ENCODE measurements at places on chromosomes 7 and 10.

DNA sequence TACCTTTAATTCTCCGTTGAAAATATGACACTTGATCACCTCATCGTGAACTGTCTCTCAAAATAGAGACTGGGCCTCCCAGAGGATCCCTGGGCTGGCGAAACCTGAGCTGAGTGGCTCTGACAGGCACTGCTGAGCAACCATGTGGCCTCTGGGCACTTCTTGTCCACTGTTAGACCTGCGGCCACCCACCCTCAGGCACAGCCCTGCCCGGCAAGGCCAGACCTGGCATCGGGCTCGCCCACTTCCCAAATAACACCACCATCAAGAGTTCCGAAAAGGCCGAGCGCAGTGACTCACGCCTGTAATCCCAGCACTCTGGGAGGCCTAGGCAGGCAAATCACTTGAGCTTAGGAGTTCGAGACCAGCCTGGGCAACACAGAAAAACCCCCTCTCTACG, 82.5 kb downstream of the COBL start:
- no peak for DNase-seq

DNA sequence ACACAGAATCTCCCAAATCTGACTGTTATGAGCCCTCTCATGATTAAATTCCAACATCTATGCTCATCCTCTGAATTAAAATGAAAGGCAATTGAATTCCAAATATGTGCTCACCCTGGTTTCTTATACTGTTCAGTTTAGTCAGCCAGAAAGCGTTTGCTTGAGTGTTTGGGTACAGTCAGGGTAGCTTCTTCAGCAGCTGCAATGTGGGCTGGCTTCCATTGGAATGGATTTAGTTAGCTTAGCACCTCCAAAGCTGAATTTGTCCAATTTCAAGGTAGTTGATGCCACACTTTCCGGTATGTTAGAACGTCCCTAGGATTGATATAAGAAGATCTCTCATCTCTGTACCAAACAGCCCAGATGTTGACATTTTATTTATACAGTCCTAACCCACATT, 9.3 kb downstream of the KLHL7 start:
- no peak for DNase-seq

DNA sequence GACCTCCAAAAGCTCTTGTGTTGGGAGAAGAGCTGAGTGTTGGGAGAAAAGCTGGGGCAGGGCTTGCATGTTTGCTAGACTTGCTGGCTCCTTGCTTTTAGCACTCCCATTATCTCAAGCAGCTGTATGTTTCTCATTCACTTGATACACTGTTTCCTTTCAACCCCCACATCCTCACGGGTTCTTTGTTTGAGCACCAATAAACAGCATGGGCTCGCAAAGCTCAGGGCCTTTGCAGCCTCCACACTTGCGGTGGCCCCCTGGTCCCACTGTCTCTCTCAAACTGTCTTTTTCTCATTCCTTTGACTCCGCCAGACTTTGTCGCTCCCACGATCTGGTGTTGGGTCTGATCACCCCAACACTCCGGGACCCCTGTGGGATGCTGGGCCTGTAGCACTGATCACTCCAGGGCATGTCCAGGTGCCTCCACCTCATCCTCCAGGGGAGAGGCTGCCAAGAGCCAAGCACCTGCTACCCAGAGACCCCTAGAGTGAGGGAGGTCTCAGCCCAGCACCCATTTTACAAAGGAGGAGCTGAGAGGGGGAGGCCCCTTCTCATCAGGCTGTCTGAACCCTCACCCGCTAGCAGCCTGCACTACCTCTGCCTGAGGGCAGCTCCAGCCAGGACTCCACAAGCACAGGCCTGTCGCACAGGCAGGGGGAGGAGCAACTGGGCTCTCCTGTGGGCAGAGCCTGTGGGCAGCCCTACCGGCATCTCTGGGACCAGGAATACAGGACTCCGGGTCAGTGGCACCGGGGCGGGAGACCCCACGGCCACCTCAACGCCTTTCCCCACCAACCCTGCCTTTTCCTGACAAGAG, 49.1 kb upstream of the MSMB start:
- DNase-seq: no peak

DNA sequence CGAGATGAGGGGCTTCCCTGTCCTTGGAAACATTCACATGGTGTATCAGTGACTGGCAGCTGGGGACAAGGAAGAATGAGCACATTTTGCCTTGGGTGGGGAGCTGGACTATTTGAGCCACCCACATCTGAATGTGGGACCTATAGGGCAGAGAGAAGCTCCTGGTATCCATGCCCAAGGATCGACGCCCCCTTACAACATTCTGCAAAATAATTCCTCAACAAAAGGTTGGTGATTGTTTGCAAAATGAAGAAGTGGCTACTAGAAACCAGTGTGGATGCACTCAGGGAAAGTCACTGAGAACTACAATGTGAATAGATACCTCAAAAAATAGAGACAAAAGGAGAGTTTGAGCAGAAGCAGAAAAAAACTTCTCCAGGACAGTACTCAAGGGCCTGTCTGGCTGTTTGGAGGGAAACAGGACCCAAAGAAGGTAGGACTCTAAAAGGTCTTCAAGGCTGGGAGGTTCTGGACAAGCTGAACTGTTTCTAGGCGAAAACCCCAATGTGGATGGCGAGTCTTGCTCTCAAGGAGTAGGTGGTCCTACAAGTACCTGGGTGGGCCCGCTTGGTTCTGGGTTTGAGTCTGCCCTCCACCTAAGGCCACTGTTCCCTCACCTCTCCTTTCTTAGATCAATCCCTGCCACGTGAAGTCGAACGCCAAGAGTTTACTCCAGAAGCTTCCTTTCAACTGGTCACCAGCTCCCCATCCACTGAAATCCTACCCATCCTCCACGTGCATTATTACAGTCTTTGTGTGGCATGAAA, 125.0 kb upstream of the ZNF746 start:
- no peak for DNase-seq

DNA sequence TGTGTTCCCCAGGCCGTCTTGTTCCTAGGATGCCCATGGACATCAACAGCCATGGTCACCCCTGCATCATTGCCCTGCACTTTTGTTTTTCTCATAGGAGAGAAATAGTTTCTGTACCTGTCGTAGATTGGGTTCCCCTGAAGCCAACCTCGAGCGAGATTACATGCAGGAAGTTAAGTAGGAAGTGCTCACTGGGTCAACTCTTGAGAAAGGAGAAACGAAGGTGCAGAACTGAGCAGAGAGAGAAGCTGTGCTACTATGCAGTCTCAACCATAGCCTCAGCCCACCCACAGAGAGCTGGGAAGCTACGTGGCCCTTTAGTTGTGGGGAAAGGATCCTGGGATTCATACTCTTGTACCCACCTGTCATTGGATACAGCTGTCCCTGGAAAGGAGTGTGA, 165.2 kb downstream of the HERPUD2 start:
- DNase-seq: no peak

DNA sequence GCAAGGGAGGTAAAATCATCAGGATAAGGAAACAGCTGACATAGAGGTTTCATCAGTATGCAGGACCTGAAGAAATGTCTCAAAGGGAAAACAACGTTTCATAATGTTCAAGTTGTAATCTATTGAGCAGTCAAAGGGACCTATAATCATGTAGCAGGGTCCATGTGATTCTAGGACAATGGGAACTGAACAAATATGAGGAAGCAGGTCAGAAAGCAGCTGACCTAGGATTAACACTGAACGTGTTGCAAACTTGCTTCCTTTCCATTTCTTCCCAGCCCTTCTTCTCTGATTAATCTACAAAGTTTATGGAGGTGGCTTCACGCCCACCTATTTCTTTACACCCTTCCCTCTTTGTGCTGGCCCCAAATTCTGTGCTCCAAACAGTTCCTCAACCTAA, 256.9 kb upstream of the AKR1E2 start:
- no peak for DNase-seq

GRCh38 chr7:116711790-116712189, 39.8 kb downstream of the MET start:
- DNase-seq: no peak

DNA sequence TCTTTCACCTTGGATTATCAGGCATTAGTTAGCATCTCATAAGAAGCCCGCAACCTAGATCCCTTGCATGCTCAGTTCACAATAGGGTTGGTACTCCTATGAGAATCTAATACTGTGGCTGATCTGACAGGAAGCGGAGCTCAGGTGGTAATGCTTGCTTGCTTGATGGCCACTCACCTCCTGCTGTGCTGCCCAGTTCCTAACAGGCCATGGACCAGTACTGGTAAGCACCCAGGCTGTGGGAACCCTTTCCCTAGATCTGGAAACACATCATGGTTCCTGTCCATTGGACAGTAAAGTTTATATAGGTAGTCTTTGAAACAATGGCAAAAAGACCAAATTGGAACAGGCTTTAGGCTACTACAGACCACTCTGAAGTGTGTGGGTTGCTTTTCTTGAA, 9.4 kb upstream of the CTTNBP2 start:
- no peak for DNase-seq

DNA sequence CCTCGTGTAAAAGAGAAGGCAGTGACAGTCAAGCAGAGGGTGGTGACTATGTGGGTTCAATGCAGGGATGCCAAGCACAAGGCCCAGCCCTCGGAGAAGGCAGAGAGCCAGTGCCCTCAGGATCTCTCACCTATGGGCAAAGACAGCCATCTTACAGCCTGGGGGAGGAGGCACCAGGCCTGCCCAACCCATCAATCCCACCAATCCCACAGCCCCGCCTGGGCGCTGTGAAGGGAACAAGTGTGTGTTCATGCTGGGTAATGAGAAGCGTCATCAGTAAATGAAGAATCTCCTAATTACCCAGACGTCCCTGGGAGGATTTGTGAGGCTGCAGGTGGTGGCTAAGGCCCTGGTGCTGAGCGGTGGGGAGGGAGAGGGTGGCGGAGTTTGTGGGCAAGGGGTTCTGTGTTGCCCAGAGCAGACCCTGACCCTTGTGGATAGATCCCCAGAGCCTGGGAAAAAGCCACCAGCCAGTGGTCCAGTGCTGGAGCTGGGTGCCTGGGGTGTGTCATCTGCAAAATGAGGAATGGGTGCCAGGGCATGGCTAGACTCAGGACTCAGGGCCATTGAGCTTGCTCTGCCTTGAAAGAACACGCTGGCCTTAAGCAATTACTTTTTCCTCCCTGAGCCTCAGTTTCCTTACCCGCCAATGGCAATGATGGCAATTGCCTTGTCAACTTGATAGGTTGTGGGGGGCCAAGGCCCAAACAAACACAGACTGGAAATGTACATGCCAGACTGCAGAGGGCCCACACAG, 128.1 kb upstream of the UNC5B start:
- no peak for DNase-seq

- no peak for DNase-seq
Measured at GRCh38 chr7:94633687-94634086, 22.2 kb downstream of the SGCE start.

DNA sequence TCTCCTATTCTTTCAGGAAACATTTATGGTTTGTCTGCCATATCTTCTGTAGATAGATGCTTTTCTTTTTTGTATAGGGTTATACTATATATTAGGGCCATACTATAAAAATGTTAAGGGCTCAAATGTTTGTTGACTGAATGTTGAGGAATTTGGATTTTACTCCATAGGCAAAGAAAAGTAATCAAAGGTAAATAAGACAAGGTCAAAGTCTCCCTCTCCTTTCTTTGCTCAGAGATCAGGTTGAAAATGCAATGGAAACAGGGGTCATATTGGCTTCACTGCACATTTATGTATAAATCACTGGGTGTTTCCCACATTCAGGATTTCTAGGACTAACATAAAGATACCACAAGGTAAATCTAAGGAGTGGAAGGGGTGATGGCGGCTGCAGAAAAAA, 291.4 kb upstream of the FZD8 start:
- DNase-seq: no peak

DNA sequence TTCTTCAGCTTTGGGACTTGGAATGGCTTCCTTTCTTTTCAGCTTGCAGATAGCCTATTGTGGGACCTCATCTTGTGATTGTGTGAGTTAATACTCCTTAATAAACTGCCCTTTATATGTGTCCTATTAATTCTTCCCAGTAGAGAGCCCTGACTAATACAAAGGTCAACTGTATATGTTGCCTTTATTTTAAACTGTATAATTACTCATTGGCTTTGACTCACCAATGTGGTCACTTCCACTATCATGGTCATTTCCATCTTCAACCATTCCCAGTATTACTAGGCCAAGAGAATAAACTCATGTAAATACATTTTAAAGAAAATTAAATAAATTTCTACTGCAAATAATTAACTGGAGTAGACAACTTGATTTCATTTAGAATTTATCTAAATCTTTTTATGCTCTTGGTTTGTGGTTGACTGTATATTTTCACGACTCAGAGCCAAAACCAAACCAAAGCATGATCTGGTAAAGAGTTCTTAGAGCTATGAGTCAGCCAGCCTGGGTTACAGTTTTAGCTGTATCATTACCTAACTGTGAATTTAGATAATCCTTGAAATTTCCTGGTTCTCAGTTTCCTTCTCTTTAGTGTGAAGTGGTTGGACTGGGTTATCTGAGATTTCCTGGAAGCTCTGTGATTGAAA, 188.4 kb downstream of the PPP1R3A start:
- DNase-seq: no peak

Measured in dermis microvascular lymphatic vessel endothelial cell (primary cell).